ENCODE measurements at places on chromosomes 13 and 19. TPM values are rescaled to one million over a fixed set of nuclear protein-coding genes. Genes with fewer than 3 reads are reported as not detected.

DNA sequence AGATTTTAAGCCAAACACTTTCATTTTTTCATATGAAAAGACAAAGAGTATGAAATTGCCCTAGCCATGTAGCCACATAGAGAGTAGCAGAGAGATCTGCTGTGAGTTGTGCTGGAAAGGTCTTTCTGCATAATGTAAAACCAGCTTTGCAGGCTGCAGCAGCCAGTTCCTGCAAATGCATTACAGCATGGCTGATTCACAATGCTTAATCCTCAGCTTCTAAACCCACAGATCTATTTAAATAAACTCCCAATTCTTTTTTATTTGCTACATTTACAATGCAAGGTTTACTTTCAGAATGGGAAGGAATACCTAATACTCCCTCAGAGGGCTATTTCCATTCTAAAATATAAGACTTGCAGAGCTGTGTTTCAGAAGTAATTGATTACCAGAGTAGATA, 185.6 kb upstream of the STARD13 start:
- DNase-seq: no peak

GRCh38 chr13:32840989-32841713, 175.1 kb upstream of the KL start:
- no peak for DNase-seq

- DNase-seq: no peak
Observed at GRCh38 chr19:57888107-57888559, 704 bp downstream of the ZNF814 start.

- no peak for DNase-seq
Observed at GRCh38 chr19:15419413-15420025, 731 bp upstream of the AKAP8L start.

GRCh38 chr13:89897681-89898080, 1449.8 kb upstream of the MIR17HG start:
- no peak for DNase-seq

DNA sequence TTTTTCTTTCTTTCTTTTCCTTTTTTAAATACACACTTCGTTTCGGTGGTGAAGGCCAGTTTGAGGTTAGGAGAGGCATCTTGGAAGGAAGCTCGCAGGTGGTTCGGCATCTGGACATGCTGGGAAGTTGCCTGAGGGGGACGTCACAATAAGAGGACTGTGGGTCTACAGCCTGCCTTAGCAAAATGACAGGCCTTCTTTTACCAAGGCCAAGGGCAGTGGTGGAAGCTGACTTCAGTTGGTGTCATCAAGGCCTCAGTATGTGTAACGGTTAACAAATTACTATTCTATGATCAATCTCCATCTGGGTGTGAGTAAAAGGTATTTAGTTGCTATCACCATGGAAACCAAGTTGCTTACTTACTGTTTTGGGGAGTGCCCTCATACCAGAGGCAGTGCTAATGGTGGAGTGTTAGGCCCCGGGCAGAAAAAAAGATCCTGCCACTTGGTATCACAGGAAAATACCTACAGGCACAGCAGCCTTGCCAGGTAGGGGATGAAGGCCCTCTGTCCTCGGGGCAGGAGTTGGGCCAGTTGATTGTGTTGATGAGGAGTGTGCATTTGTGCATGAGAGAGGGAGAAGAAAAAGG, 10.3 kb downstream of the ACTN4 start:
- peak; percentile 69 for DNase-seq

DNA sequence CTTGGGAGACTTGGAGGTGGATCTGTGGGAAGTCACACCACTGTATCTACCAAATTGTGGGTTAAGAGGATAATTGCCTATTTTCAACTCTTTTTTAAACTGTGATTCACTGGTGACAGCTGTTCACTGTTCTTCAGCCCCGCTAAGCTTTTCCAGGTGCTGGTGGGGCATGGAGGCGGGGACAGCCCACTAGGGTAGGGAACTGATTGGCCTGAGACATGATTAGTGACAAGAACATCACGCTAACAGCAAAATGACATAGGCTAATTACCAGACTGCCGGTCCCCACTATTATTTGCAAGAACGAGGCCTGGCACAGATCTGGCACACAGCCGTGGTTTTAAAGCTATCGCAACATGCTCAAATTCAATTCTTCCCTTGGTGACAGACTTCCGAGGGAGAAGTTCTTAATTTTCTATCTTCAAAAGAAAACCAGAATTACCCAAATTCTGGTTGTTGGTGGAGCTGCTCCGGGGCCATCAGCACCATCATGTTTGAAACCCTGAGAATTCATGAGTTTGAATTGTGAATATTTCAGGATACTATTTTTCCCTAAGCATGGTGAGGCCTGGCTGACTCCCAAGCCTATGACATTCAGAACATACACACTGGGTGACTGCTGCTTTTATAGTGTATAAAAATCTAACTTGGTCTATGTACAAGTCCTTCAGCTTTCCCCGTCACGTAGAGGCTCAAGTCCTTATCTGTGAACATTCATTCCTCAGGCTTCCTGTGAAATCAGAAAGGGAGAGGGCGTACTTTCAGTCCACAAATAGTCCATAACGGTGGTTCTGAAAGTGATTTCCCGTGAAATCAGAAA, 17.9 kb downstream of the DOCK9 start:
- DNase-seq: peak; percentile 89

GRCh38 chr13:78662467-78662866, 3.5 kb upstream of the OBI1 start:
- no peak for DNase-seq

GRCh38 chr13:59680429-59681024, 483.2 kb downstream of the DIAPH3 start:
- DNase-seq: peak; percentile 44

DNA sequence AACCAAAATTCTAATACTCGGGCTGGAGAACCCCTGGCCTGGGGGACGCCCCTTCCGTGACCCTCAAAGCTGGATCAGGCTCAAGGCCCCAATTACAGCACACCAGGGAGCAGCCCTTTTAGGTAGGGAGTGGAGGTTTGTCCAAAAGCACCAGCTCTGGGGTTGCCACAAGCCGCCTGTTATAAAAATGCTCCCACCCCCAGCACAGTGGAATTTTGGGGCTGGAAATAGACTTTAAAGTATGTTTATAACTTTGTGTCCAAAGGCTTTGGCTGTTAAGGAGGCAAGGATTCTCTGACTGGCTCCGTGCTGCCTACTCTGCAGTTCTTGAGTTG, 564 bp upstream of the GMIP start:
- DNase-seq: no peak

DNA sequence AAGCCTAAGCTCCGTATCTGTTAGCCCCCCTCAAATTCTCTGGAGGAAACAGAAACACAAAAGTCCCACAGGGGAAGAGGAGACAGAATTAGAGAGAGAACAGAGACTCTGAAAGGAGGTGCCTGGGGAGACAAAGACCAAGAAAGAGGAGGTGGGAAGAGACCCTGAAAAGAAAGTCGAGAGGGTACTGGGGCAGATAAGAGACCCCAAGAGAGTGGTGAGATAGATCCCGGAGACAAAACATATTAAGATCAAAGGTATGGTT, 915 bp upstream of the GRWD1 start:
- no peak for DNase-seq

GRCh38 chr13:108957369-108958012, 328.1 kb downstream of the MYO16 start:
- peak; percentile 44 for DNase-seq

DNA sequence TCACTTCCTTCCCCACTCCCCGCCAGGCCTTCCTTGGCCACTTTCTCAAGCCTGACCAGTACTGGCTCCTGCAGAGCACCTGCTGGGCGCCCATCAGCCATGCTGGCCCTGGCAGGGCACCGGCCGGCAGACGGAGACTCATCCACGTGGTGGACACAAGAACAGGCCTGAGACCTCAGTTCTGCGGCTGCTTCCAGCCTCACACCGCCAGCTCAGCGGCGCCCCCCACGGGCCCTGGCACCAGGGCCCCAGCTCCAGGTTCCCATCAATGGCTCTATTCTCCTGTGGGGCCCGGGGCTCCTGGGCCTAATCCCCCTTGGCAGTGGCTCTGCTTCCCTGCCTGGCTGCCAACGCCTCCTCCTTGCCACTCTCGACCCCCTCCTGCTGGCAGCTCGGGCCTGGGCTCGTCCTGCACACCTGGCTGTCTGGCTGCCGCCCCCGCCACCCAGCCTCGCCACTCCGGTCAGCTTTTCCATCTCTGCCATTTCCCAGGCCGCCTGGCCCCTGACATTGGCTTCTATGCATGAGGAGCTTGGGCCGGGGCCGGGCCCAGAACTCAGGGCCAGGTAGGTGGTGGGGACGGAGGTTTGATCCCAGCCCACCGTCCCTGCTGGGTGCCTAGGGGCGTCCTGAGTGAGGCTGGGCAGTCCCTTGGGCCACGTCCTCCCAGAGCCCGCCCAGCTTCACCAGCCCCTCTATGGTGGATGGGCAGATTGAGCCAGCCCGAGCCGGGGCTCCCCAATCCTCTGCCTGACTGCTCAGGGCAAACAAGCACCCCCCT, 6.2 kb downstream of the NDUFA11 start:
- no peak for DNase-seq

DNA sequence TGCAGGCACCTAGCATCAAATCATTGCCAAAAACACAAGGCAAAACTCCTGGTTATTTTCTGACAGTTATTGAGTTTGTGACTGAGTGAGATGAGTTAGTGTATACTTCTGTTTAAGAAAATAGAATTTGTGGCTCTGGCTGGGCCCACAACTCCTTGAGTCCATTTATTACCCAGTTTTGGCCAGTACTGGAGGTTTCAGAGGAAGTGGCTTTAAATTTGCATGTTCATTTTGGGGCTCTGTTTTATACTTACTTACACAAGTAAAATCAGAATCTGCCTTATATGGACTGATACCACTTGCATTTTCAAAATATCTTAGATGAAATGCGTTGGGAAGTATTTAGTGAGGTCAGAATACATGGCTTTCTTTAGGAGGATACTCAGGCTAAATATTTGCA, 29.0 kb downstream of the TNFSF11 start:
- DNase-seq: no peak

DNA sequence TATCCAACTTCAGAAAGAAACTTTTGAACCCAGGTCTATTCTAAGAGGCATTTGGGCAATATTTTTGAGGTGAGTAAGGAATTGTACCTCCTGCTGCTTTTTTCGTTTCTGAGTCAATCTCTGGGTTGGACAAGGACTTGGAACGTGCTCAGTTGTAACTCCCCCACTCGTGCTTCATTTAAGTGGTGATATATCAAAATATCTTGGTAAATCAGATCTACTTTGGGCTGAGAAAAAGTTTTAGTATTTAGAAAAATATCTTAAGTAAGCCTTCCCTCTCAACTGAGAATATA, 728.9 kb downstream of the EFNB2 start:
- no peak for DNase-seq

DNA sequence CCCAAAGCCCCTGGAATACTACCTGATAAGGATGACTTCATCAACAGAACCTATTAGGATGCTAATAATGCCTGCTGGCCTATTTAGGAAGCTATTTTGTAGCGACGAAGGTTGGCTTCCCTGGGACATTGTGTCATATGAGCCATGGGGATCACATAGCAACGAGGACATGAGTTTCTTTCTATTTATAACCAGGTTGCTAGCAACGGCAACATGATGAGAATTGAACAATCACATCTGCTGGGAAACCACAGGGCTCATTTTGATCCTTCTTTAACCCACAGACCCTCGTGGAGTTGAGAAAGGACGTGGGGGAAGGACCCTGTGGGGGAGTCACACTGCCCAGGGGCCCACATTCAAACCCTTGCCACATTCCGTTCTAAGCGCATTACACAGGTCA, 172.2 kb downstream of the COL4A1 start:
- peak; percentile 92 for DNase-seq

DNA sequence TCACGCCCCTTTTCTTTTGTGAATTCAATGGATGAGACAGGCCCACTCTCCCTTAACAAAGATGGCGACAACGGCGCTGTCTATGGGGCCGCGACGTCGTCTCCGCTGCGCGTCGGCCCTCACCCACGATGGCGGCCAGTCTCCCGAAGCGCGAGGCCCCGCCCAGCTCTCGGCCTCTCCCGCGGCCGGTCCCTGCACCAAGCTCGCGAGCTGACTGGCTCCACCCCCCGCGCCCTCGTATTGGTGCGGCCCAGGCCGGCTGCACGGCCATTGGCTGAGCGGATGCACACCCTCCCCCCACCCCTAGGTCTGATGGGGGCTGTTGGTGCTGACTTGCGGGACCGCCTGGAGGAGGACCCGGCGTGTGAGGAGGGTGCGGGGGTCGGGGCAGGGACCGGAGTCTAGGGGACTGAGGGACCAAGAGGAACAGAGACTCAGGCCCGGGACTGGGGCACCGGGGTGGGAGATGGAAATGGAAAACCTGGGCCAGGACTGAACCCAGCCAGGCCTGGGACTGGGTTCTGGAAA, 4.8 kb downstream of the SPHK2 start:
- peak; percentile 98 for DNase-seq

DNA sequence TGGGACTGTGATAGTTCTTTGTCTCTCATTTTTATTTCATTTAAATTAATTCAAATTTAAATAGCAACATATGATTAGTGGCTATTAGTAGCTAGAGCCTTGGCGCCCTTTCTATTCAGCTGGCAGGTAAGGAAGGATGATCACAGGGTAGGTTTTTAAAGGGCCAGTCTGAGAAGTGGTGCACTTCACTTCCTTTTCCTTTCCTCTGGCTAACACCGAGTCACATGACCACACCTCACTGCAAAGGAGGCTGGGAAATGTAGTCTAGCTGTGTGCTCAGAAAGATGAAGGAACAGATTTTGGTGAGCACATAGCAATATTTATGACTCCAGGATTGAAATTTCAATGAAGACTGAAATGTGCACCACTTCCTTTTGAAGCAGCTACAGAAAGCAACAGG, 128.7 kb downstream of the TSHZ3 start:
- DNase-seq: no peak

DNA sequence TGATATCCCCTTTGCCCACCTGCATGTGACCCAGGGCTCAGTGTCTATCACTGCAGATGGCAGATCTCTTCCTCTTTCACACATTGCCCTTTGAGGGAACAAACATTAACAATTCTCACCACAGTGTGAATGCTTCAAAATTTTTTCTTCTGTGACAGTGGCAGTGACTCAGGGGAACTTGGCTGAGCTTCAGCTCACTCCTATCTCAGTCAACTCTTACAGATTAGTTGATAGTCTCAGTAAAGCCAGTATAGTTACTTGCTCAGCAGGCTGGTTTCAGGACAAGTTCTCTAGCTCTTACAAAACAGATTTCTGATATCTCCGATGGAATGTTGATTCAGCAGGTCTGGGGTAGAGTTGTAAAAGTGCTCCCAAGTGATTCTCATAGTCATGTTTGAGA, 166.9 kb downstream of the DLEU7 start:
- DNase-seq: peak; percentile 74

GRCh38 chr13:102798581-102799425, at the start of the genes BIVM and POGLUT2:
TSS of gene BIVM (plus strand) at chr13:102799119. CDS start at chr13:102807268, 8,149 bp downstream.
TSS of gene POGLUT2 (minus strand) at chr13:102798976. CDS start at chr13:102798670, 306 bp downstream.
- DNase-seq: peak; percentile 94

Gene MISP3
- 3.0 TPM for total RNA-seq

Gene LIM2
- total RNA-seq: not detected

Gene SSC5D
- total RNA-seq: 2.1 TPM

Gene ERF
- total RNA-seq: 44.6 TPM

Gene CDKN2D
- 10.2 TPM for total RNA-seq

Data from myocyte (in vitro differentiated cells).